Right renal pelvis (tissue), 4 donors: ENCODE measurements at places on chromosomes 2 and 18. TPM values are rescaled to one million over a fixed set of nuclear protein-coding genes. Genes with fewer than 3 reads are reported as not detected.
A peak's percentile ranks its signal among the peaks of the same experiment; 100 is the strongest.

GRCh38 chr18:46152436-46152807 is 48.2 kb downstream of the HAUS1 start:
- no peak for DNase-seq

DNA sequence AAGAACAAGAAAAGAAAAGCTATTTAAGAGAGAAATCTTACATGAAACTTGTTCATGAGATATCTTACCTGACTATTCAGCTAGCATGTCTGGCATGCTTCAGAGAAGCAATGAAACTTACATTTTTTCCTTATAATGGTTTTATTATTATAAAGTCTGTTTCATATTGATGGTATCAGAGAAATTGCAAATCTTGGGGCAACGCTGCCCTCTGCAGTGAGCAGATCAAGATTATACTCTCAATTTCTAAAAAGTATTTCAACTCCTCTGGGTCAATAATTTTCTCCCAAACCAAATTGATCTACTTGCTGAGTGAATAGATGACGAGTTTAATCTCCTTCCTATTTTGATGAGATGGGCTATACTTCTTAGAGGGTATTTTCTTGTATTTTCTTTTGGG is 235.6 kb downstream of the NUP35 start:
- DNase-seq, result no peak

DNA sequence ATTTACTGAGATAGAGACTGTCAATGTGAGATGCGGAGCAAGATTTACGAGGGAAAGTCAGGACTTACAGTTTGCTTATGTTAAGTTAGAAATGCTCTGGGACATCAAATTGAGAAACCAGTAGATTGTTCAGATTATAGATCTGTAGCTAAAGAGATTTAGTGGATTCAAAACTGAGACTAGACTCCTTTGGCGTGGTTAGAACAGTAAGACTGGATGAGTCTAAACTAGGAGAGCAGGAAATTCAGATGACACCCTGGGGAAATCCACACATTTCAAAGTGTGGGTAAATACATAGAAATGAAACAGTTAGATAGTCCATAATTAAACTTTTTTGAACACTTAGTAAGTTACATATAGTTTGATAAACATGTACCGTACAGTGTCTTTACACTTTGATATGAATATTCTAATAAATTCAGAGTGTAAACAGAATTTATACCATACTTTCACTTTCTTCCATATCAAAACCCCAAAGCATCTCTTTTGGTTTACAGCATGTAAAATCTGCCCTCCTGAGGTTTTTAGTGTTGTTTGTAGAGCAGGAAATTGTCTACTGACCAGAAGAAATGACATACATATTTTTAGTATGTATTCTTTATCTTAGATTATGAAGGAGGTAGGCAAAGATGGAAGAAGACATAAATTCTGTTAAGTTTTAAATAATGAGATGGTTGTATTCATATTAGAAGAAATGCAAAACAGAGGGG is 231.5 kb downstream of the NYAP2 start:
- no peak for DNase-seq

- no peak for DNase-seq
Observed at GRCh38 chr18:11246495-11247300, 97.3 kb upstream of the PIEZO2 start.

GRCh38 chr2:82027921-82028615 is 1723.5 kb upstream of the LRRTM1 start:
- no peak for DNase-seq

- no peak for DNase-seq
Observed at GRCh38 chr2:88190808-88191721, 20.9 kb downstream of the THNSL2 start.

- no peak for DNase-seq
Observed at GRCh38 chr18:49193252-49193651, 242.5 kb upstream of the SMAD7 start.

GRCh38 chr2:232876978-232877441 is 6.9 kb downstream of the SNORC start:
- DNase-seq, result no peak

GRCh38 chr18:26579941-26580618 is 31.7 kb upstream of the KCTD1 start:
- DNase-seq, result no peak

GRCh38 chr2:160279813-160280465 is 79.9 kb upstream of the ITGB6 start:
- DNase-seq, result no peak

DNA sequence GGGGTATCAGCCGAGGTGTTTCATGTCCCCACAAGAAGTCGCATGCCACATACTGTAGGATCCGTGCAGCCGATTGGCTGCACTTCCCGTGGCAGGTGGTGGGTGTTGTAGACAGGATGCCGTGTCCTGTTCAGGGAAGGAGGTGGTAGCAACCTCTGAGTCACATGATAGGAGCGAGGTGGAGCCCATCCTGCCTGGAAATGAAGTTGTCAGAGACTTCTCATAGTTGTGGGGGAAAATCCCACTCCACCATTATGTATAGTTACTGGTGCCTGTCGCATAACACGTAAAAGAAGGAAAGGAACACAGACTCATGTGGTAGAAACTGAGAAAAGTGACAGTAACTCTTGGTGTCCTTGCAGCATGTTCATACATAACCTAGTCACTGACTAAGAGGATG is 91.4 kb upstream of the IL1R2 start:
- no peak for DNase-seq

GRCh38 chr2:221641181-221641871 is 69.2 kb upstream of the EPHA4 start:
- no peak for DNase-seq

DNA sequence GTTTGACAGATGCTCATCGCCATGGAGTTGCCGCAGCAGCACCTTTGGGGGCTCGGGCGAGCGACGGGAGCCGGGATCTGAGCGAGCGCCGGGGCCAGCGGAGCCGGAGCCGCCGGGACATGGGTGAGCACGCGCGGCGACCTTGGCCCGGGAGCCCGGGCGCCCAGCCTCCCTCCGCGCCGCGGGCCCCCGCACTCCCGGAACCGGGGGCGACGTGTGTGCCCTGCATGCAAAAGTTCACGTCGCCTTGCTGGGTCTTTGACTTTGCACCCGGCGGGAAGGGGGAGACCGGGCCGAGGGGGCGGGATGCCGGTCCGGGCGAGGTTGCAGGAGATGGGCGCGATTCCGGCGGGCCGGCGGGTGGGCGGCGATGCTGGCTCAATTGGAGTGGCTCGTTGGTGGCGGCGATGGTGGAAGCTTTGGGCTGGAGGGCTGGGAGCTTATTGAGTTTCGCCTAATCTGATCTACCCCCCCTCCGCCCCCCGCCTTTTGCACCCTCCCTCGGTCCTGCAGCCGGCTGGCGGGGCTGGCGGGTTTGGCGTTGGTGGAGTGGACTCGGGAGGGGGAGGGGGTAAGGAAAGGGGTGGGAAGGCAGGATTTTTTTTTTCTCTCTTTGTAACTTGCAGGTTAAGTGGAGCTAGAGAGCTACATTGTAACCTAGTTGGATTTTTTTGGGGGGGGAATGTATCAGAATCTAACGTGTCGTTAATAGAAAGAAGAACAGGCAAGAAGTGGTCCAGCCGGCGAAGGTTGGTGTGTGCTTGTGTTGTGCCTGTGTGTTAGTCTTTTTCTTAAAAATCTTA is at the start of gene SETBP1:
SETBP1 (plus strand) TSS at position 616 of the 803 bp plus-strand sequence. CDS start 20,459 bp downstream, outside the sequence.
- DNase-seq, result peak; percentile 77

DNA sequence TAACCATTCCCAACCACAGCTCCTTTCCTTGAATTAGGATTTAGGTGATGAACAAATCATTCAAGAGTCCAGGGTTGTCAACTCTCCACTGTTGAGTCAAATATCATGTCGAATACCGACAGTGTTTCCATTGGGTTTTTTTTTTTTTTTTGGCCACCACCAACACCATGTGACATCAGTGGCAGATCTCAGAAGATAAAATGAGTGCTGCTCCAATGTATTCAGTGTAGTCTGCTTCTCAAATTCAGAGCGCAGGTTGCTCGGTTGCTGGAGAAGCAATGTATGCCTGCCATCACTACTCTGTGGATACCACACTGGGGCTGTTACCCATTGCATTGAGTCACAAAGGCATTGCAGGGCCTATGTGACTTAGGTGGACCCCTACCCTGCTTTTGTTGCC is 10.8 kb upstream of the ATL2 start:
- no peak for DNase-seq

- no peak for DNase-seq
Observed at GRCh38 chr2:208711598-208711997, 305.0 kb downstream of the PTH2R start.

- no peak for DNase-seq
Observed at GRCh38 chr18:79000997-79001396, 21.4 kb downstream of the SALL3 start.

DNA sequence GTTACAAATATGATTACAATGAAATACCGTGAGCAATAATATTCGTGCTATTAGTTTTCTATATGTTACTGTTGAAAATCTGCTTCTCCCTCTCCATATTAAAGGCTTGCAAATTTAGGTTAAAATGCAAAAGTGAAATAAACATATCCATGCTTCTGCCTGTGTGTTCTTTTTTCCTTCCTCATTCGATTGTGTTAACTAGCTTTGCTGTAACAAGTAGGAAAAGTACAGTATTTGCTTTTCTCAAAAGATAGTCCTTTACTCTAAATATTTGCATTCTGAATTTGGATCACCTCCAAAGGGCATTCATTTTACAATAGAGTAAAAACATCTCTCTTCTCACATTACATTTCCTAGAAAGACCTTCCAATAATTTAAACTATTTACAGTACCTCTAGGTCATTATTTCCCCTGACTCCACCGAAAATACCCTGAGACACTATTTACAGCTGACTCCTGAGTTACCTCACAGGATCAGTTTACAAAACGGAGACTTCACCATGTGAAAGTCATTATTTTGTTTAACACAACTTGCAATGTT is 835.0 kb upstream of the FANCL start:
- no peak for DNase-seq

DNA sequence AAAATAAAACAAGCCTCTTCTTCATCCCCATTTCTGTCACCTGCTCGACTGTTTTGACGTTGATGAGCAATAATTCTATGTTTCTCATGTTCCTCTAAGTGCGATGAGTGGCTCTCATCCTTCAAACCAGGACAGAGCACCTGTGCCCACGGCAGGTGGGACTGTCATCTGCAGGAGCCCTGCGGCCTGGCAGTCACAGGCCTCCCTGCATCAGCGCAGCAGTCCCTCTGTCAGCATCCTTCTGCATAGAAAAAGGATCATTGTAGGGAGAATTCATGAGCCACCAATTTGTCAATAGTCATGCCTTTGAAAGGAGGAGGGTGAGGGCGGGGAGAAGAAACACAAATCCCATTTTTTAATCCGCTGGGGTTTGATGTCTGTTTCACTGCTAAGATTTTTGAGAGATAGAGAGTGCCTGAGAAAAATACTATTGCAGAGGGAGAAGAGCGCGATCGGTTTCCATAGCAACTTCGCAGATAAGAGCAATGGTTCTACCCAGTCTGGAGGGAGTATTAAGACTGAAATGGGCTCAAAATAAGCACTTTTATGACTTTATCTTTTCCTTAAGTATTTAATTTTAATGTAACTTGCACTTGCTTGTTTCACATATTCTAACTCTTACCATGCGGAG is 234.3 kb upstream of the NCKAP5 start:
- DNase-seq, result no peak

- DNase-seq, result no peak
Observed at GRCh38 chr2:236019434-236019833, 148.8 kb downstream of the GBX2 start.

GRCh38 chr2:213251618-213252017 is 32.6 kb upstream of the SPAG16 start:
- peak; percentile 39 for DNase-seq

DNA sequence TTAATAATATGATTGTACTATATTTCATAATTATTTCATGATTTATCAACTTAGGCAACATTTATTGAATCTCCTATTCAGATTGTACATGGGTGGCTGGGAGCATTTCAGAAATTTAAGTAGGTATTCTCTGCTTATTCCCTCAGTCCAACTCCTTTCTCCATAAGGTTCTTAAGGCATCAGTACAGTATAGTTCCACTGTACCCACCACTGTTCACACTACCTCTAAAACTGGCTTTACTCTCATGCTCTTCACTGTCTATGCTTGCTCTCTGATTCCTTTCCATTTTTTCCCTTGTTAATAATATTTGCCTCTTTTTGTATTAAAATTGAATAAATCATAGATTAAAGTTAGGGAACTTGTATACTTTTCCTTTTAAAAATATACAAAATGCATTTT is 89.8 kb downstream of the EHBP1 start:
- no peak for DNase-seq

DNA sequence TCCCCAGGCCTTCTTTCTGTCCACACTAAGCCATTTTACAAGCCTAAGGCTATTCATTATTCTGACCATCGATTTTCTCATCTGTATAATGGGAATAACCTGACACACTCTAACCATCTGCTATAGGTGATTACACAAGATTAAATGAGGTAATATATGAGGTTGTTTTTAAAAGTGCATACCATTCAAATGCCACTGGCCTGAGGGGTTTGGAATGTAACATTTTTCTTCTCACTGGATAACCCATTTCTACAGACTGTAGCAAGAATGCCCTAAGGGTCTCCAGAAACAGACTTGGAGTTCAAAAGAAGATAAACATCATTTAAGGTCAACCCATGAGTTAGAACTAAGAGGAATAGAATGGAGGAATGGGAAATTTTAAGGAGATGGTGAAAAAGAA is 111.7 kb upstream of the SETBP1 start:
- DNase-seq, result no peak

DNA sequence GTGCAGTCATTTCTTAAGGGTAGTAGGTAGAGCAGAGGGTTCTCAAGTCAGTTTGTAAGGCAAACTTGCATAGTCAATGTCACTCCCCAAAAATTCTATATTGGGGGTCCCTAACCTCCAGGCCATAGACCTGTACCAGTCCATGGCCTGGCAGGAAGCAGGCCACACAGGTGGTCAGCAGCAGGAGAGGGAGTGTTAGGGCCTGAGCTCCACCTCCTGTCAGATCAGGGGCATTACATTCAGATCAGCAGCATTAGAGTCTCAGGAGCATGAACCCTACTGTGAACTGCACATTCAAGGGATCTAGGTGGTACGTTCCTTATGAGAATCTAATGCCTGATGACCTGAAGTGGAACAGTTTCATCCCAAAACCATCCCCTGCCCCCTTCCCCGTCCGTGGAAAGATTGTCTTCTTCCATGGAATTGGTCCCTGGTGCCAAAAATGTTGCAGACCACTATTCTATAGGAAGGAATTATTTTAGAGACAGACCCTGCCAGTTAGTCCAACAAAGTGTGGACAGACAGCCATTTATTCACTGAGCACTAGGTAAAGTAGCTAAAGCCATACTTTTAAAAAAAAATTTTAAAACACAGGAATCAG is 6.7 kb downstream of the COA5 start:
- DNase-seq, result no peak

GRCh38 chr2:120315367-120316033 is 30.4 kb upstream of the INHBB start:
- DNase-seq, result no peak

The COLEC12 gene
- polyA plus RNA-seq, result 28.1 TPM

The EVX2 gene
- 0.04 TPM for polyA plus RNA-seq

The WDR35 gene
- polyA plus RNA-seq, result 31.4 TPM

The PDE11A gene
- 4.7 TPM for polyA plus RNA-seq

The DAW1 gene
- polyA plus RNA-seq, result 0.50 TPM

The LONRF2 gene
- polyA plus RNA-seq, result 3.2 TPM

The PPP1R1C gene
- polyA plus RNA-seq, result 2.3 TPM

The HTR2B gene
- polyA plus RNA-seq, result 16.5 TPM

The TAF4B gene
- 5.0 TPM for polyA plus RNA-seq

The TPO gene
- 0.10 TPM for polyA plus RNA-seq

The DLX2 gene
- polyA plus RNA-seq, result 0.25 TPM

The ABCG5 gene
- 0.46 TPM for polyA plus RNA-seq

The VRK2 gene
- polyA plus RNA-seq, result 23.1 TPM

The AQP12B gene
- 0.31 TPM for polyA plus RNA-seq

The PSTPIP2 gene
- polyA plus RNA-seq, result 9.6 TPM
